OCI-M1 (cell line): ENCODE measurements at places on chromosomes 3 and 15.
A peak's percentile ranks its signal among the peaks of the same experiment; 100 is the strongest.

DNA sequence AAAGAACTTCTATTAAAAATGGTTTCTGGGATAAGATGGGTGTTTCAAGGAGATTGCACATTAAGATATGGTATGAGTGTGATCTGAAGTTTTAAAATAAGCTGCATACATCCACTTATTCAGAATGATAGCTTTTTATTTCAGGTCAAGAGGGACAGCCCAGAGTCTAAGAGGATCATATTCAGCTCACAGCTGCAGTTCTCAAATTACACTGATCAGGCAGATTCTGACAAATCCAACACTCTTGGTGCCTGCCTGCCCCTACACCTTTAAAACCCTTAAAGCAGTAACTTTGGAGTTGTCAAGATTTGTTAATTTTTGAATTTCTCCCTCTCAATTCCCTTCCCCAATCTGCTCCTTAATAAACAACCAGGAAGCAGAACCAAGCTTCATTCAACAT is 9.1 kb upstream of the TMEM87A start:
- no peak for DNase-seq

GRCh38 chr3:112653209-112653871 is 12.4 kb upstream of the CCDC80 start:
- DNase-seq: no peak

- no peak for DNase-seq
These were observed 5.2 kb upstream of the IP6K1 start for GRCh38 chr3:49791571-49791970.

DNA sequence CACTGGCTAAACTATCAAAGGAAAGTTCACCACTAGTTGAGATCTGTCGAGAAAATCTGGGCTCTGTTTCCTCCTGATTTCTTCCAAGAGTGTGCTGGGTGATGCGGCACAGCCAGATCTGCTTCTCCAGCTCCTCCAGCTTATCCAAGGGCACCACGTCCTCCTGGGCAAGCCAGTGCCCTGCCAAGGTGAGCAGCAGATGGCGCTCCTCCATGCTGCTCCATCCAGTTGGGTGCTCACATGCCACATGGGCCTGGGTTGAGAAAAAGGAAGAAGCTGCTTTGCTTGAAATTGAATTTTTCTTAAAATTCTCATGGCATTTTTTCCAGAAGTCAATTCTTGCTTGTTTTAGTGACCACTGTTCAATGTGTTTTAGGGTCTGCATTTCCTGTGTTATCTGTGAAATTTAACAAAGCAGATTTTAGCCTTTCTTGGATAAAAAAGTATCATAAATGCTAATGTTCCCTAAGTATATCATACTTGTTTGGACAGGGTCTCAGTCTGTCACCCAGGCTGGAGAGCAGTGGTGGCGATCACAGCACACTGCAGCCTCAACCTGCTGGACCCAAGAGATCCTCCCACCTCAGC is 47.3 kb downstream of the EIF3J start:
- peak; percentile 49 for DNase-seq

DNA sequence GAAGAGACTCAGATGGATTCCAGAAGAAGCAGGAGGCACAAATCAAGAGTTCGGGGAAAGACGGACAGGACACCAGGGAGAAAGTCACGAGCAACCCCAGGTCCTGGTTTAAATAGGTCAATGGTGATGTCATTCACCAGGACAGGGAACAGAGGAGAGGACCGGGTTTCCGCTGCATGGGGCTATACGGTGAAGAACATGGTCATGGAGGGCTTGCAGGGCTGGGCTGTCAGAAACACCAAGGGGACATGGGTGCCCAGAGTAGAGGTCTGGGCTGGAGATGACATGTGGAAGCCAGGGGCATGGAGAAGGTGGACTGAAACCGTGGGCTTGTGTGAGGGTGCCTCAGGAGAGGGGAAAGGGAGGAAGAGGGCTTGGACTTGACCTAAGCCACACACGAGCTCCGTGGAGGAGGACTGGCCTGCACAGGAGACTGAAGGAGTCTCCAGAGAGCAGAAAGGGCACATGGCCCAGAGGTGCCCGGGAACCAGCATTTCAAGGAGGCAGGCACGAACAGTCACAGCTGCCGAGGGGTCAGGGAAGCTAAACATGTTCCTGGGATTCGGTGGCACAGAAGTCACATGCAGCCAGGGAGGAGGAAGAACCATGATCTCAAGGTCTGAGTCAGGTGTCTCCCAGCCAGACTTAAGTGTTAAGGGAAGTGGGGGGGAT is 54.2 kb upstream of the RPL32 start:
- no peak for DNase-seq

- no peak for DNase-seq
These were observed 403.3 kb downstream of the LPP start for GRCh38 chr3:188557235-188557634.

DNA sequence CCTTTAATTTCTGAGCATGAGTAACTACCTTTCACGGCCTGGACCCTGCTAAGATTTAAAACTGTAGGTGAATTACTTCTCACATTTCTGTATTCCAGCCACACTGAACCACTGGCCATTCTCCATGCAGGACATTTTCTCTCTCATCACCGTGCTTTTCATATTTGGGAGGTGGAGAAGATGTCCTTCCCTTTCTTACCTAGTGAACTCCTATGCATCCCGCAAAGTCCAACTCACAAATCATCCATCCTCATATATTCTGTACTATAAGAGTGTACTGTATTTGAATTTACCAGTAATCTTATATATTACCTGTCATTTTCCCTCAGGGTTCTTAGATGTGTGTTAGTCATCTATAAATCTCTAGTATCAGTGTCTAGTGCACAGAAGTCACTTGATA is 139.9 kb downstream of the ALDH1A2 start:
- no peak for DNase-seq

- no peak for DNase-seq
These were observed 10.0 kb downstream of the TRPM1 start for GRCh38 chr15:31091481-31091880.

DNA sequence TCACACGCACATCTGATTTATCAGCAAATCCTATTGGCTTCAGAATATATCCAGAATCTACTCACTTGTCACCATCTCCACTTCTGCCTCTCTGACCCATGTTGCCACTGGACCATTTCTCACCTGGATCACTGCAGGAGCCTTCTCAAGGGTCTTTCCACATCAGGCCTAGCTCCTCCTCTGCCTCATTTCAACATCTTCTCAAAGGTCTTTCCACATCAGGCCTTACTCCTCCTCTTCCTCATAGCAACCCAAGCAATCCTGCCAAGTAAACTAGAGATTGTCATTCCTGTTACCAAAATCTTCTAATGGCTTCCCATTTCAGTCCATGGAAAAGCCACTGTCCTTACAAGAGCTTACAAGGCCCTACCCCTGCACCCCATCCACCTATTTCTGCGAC is 18.0 kb upstream of the DUT start:
- no peak for DNase-seq

GRCh38 chr3:114450008-114450596 is 156.3 kb downstream of the TIGIT start:
- no peak for DNase-seq

DNA sequence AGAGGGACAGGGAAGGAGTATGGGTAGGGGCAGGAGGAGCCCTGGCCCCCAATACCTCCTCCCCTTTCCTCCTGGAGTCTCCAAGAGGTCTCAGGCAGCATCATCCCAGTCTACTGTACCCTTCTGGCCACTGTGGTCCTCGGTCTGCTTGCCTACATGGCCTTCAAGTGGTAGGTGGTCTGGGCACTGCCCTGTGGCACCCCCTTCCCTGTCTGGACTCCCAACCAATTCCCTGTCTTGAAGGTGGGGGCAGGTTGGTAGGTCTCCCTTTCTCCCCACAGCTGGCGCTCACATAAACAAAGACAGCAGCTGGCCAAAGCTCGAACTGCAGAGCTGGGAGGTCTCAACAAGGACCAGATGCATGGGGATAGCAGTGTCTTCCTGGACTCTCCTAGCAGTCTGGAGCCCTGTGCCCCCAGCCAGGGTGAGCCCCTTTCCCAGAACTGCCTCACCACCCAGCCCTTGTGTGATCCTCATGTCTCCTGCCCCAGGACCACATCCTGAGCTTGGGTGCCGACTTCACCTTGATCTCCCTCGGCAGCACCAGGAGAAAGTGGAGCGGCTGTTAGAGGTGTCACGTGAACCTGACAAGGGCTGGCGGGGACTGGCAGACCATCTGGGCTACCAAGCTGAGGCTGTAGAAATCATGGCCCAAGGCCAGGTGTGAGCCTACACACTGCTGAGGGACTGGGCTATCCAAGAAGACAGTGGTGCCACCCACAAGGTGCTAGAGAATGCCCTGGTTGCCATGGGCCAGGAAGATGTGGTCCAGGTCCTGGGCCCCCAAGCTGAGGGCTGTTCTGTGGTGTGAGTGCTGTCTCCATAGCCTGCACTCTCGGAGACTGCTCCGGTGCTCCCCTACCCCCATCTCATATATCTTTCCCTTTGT is 33.1 kb downstream of the NBEAL2 start:
- no peak for DNase-seq

DNA sequence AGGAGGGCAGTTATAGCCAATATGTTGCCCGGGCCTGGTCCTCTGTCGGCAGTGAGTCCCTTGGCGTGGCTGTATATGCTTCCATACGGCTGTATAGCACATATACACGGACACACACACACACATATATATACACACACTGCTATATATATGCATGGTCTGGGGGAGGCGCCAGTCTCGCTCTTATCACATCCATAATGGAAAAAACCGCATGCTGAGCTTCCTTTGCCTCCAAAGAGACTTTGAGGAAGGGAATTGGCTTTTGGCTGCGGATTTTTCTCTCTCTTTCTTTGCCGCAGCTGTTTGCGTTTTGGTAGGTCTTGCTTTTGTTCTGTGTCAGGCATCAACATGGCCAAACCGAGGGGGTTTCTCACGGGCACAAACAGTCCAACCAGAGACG is 11.3 kb upstream of the TMEM115 start:
- DNase-seq: peak; percentile 64
